Activated CD4-positive, alpha-beta memory T cell treated with anti-CD3 and anti-CD28 coated beads for 36 hours (primary cell): ENCODE measurements at places on chromosomes 7 and 10.

- no peak for DNase-seq
Observed at GRCh38 chr7:26151096-26151495, 902 bp upstream of the NFE2L3 start.

DNA sequence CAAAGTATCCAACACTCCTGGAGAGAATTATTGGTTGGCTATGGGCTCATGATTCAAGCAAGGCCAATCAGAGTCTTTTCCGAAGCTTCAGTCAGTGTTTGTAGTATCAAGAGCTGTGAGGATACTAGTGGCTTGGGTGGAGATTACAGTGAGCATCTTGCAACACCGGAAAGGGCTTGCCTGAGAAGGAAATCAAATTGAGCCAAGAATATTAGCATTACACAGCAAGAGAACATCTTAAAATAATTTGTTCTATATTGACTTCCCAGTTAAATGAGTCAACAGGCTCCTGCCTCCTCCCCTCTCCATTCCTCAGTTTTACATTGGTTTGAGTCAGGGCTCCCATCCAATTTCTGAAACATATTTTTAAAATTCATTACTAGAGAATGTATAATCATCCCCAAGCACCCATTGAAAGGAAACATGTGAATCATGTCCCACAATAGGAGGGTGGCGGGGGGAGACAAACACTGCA lies 127.4 kb downstream of the ELAPOR2 start:
- peak; percentile 27 for DNase-seq

GRCh38 chr7:48617508-48617907 lies 306.8 kb upstream of the CDC14C start:
- no peak for DNase-seq

GRCh38 chr10:43892062-43892770 lies 243.5 kb upstream of the ZNF32 start:
- no peak for DNase-seq

GRCh38 chr7:27108390-27109127 lies 6.1 kb upstream of the HOXA2 start:
- DNase-seq = no peak

GRCh38 chr10:130982802-130983201 lies 328.7 kb downstream of the TCERG1L start:
- DNase-seq = no peak

DNA sequence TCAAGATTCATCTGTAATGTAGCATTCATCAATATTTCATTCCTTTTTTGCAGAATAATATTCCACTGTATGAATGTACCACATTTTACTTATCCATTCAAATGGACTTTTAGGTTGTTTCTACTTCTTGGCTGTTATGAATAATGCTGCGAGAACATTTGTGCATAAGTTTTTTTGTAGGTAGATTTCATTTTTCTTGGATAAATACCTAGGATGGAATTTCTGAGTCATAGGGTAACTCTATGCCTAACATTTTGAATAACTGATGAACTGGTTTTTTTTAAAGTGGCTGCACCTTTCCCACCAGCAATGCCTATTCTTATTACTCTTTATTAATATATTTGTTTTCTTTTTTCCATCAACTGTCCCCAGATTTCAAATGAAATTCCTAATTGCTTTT lies 9.1 kb upstream of the XPNPEP1 start:
- DNase-seq = no peak

DNA sequence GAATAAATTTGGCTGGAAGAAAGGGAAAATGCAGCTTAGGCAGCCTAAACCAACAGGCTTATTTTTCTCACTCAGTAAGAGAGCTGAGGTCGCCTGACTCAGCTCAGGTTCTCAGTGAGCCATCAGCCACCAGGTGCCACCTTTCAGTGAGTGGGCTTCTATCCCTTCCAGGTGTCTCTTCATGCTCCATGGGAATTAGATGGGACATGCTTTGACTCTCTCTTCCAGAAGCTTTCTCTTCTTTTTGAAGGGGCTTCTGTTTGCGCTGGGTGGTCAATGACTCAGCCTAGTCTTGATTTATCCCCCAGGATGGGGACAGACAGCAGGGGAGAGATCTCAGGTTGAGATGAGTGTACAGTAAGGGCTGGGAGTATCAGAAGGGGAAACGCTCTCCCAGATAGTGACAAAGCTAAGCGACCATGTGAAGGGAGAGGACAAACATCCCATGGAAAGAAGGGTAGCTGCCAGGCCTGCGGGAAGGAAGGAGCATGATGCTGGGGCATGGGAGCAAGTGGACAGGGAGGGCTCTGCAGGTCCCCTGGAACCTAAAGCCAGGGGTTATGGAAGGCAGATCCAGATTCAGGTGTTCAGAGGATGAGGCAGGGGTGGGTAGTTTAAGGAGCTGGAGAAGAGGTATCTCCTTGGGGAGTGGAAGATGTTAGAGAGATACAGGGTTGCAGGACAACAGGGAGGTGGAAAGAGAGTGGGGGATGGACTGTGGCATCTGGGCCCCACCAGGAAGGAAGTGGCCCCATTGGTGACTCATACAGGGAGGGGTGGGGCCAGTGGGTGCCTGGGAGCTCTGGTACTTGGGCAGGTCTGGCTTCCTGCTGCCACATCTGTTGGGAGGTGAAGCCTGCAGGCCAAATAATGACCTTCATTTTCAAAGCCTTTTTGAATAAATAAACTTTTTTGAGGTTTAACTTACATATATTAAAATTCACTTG lies 32.5 kb downstream of the OGDH start:
- DNase-seq = peak; percentile 93

DNA sequence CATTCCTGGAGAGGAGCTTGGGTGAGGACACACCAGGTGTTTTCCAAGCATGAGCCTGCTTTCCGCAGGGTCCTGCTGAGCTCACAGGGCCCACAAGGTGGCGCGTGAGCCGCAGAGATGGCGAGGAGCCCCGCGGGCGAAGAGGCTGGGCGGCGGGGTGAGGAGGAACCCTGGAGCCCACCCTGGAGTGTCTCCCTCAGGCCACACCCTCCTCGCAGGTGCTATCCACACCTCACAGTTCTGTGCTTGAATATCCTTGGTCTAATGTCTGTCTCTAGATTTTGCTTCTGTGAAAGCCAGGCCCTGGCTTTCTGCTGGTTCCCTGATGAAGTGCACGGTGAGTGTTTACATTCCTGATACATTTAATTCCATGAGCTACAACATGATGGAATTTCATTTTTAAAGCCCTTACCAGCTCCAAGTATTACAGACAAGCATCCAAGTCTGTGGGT lies 433.6 kb downstream of the ACTR3B start:
- DNase-seq = peak; percentile 11

DNA sequence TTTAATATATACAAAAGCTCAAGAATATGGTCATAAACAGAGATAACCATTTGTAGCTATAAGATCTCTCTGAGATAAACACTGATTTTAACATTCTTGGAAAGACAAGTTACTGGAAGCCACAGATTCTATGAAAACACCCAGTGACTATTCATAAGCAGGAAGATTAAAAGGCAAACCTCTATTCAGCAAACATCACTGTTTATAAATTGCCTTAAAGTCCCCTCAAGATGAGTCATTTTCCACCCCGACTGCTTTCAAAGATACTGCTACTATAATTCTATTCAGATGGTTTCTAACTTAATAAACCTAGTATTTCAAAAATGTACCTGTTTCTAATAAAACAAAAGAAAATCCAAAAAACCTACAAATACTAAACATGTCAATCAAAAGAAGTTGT lies 21.0 kb downstream of the TM9SF3 start:
- DNase-seq = no peak

DNA sequence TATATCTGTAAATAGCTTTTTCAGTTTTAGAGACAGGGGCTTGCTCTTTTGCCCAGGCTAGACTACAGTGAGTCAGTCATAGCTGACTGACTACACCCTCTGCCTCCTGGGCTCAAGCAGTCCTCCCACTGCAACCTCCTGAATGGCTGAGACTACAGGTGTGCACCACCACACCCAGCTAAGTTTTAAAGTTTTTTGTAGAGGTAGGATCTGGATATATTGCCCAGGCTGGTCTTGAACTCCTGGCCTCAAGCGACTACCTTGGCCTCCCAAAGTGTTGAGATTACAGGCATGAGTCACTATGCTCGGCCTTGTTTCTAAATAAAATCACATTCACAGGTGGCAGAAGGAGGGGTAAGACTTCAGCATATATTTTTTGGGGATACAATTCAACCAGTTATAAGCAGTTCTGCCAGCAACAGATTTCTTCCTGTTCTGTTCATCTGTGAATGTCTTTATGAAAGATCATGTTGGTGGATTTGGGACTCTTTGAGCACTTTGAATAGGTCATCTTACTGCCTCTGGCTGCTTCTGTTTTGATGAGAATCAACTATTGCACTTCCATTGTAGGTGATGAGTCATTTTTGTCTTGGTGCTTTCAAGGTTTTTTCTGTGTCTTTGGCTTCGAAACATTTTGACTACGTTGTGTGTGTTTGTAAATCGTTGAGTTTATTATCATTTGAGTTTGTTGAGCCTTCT lies 15.7 kb downstream of the RBM33 start:
- DNase-seq = peak; percentile 21

DNA sequence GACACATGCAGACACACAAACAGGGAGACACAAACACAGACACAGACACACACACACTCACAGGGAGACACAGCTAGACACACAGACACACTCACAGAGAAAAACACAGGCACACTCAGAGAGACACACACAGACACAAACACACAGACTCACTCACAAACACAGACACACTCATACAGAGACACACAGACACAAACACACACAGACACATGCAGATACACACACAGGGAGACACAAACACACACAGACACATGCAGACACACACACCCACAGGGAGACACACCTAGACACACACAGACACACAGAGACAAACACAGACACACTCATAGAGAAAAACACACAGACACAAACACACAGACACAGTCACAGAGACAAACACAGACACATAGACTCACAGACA lies 67.9 kb downstream of the ADARB2 start:
- DNase-seq = no peak

GRCh38 chr10:102274062-102274461 lies 28.7 kb downstream of the GBF1 start:
- DNase-seq = no peak

DNA sequence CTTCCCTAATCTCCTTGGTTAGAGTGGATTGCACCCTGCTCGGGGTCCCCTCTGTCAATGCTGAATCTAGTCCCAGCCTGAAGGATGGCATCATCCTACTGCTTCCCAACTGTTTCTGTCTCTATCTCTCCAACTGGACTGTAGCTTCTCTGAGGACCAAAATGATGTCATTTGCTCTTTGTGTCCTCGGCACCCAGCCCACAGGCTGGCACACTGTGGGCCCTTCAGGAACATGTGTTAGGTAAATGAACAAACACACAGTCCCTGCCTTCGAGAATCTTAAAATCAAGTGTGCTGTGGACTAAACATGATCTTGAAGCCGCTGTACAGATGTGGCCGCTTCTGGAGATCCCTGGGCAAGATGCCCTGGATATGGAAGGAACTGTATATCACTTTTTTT lies 5.0 kb upstream of the CDH23 start:
- no peak for DNase-seq

GRCh38 chr7:151024435-151025056 lies at the start of gene ATG9B:
Gene ATG9B, minus strand, starts transcription at chr7:151024494. Its CDS starts 71 bp downstream, at chr7:151024423.
- DNase-seq = no peak

DNA sequence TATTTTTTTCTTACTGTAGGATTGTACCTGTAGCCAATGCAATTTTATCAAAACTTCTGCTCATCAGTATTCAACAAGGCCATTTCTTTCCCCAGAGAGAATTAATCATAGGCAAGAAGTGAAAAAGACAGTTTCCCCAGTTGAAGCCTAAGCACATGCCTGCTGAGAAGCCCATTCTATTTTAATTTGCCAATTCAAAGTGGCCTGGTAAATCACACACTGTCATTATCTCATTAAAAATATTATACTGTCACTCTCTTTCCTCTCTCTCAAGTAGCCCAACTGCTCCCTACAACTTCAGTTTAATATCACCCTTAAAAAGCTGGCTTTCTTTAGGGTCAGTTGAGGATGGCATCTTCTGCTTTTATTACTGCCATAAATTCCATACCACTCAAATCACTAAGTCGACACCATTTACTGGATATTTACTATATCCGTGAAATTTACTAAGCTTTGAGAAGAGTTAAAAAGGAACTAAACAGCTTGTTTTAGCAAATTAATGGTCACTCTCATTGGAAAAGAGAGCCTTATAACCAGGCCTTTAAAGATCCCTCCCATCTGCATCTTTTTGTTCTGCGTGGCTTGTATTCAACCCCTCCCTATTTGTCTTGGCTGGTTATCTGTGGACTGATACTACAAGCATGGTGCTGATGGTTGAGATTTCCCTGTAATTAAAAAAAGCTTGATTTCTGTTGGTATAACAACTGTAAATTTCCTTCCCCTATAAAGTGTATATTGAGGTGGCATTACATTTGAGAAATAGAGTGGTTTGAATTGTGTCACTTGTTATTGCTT lies 30.6 kb downstream of the COL28A1 start:
- DNase-seq = no peak

GRCh38 chr7:77330169-77330882 lies 85.8 kb downstream of the GSAP start:
- DNase-seq = peak; percentile 13

- DNase-seq = peak; percentile 70
Observed at GRCh38 chr10:72272689-72273409, 875 bp upstream of the DDIT4 start.

DNA sequence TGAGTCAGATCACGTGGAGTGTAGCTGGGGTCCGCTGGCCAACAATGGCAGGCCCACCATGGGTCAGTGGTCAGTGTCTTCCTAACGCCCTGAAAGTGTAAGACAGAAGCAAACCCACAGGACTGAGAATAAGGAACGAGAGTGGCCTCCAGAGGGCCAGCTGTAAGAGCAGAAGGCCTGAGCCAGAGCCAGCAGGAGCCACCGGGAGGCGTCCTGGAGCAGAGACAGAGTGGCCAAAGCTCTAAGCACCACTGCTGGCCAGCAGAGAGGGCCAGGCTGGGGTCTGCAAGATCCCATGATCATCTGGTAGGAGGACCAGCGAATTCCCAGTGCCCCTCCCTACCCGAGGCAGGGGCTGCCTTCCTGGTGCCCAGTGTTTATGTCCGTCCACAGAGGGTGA lies 9.2 kb downstream of the CCDC201 start:
- no peak for DNase-seq

GRCh38 chr7:45923290-45923689 lies 2.2 kb upstream of the IGFBP3 start:
- peak; percentile 78 for DNase-seq

DNA sequence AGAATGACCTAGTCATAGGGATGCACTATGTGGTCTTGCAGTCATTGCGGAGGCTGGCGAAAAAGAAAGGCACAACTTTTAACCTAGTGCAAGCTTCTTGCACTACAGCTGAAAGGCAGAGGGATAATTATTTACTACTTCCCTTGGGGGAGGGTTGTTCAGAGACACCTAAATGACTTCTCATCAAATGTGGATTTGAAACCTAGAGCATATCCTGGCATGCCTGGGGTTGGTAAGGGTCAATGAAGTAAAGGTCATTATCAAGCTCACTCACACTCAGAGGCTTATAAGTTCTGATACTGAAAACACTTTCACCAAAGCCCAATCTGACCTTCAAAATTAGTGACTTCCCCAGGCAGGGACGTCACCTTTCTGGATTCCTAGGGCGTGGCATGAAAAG lies 108.9 kb upstream of the AMPH start:
- DNase-seq = no peak
